Bronchial epithelial cell (primary cell): ENCODE measurements at places on chromosomes 2 and 18.

DNA sequence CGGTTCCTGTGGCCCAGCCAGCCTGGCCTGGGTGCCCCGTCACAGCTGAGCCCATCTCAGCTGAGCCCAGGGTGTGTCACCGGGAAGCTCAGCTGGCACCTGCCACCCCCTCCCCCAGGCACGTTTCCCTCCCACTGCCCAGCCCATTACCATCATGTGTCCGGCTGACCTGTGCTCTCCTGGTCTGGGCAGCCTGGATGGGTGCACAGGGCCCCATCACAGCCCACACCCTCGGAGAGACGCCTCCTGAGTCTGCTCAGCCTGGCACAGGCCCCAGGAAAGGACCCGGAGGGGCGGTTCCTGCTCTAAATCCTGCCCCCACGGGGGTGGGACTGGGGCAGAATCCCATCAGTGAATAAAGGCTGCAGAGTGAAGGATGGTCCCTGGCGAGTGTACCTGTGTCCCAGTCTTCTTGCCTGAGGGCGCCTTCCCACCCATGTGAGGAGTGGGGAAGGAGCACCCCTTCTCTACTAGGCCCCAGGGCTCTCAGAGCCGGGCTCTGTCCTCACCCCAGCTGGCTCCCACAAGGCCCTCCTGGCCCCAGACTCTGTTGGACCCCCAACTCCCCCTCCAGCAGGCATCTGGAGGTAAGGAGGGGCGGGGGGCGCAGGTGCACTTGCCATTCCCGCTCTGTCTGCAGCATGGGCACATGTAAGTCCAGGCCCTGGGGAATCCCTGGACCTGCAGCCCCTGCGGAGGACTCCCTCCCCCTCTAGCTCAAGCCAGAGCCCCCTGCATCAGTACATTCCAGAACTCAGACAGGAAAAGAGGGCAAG lies 21.2 kb downstream of the GPC1 start:
- DNase-seq, result no peak

DNA sequence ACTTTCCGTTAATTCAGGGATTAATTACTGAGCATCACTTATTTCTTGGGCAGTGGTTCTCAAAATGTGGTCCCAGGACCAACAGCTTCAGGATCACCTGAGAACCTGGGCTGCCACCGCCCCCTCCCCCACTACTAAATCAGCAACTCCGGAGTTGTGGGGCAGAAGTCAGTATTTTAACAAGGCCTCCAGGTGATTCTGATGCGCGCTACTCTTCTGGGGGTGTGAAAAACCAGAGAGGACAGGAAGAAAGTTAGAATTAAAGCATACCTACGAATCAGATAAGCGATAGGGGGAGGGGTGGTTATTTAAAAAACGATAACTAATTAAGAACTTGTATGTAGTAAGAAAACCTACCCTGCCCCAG lies 319 bp downstream of the ZSCAN30 start:
- DNase-seq, result no peak

GRCh38 chr2:86238354-86238753 lies 39.1 kb downstream of the MRPL35 start:
- peak; percentile 22 for DNase-seq

- DNase-seq, result no peak
These were observed 284 bp downstream of the TIMM21 start for GRCh38 chr18:74148543-74149070.

DNA sequence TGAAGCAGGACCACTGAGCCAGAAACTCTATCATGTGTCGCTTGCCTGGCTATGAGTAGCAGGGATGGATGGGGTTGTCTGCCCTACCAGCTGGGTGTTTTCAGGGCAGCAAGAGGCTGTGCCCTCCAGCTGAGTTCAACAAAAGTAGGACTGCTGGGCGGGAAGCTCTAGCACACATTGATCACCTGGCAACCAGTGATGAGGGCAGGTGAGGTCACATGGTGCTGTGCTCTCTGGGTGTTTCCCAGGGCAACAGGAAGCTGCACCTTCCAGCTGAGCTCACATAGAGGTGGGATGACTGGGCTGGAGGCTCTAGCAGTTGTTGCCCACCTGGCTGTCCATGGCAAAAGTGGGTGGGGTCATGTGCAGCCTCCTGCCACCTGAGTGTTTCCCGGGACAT lies 487.3 kb upstream of the VWC2L start:
- no peak for DNase-seq
